ENCODE measurements at places on chromosomes 6 and 20.

DNA sequence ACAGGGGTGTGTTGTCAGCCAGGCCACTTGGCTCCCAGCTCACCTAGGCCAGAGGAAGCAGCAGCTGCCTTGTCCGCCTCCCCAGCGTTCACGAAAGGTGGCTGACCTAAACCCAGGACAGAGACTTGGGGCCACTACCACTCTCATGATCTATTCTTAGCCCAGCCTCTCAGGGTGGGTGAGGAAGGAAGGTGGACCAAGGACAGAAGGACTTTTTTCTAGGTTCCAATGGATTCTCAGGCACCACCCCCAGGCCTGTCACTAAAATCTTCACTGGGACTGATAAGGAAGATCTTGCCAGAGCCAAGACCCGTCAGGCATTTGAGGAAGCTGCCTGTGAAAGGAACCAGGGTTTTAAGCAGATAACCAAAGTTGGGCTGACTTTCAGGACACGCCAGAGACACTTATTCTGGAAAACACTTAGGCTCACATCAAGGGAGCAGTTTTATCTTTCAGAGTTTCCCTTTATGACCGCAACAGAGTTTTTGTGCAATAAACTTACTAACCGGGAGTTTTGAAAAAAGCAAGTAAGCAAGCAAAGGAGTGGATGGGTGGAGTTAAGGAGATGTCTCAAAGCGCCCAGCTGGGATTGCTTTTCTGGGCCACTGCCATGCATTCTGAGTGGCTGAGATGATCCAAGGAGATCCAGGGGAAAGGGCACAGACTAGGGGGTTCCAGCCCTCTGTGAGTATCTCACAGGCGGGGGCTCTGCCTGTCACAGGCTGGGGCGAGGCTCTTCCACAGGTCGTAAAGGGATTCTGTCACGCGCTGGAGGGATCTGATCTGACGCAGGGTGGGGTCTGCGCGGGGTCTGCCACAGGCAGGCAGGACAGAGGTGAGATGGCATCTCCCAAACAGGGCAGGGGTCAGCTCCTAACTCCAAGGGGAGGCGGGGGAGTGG lies 989 bp downstream of the FITM2 start:
- no peak for DNase-seq

GRCh38 chr6:14630016-14630415 lies 512.4 kb downstream of the CD83 start:
- DNase-seq = no peak

DNA sequence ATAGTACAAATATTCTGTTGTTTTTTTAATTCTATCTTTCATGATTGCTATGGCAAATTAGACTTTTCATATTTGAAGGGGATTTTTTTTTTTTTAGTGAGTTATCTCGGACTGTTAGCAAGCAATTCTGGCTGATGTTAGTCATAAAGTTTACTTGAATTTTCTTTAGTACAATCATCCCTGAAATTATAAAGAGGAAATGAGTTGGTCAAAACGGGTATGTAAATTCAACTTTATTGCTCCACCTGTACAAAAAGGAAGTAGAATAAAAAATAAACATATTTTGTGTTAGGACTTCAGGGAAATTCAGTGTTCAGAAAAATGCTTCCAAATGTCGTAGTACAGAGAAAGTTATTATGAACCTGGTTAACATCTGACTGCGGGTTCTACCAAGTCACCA lies 40.3 kb downstream of the PPP1R14C start:
- no peak for DNase-seq

GRCh38 chr20:39829256-39829655 lies 859.8 kb downstream of the MAFB start:
- DNase-seq = no peak

- DNase-seq = no peak
Observed at GRCh38 chr20:46893877-46894578, 615 bp upstream of the EYA2 start.

GRCh38 chr6:46746696-46747095 lies at the start of gene ANKRD66:
ANKRD66 (plus strand) TSS chr6:46746933; CDS start chr6:46751949, 5,016 bp downstream.
- DNase-seq = no peak

GRCh38 chr6:25641940-25642666 lies 9.9 kb upstream of the SCGN start:
- no peak for DNase-seq
